Natural killer cell (primary cell): ENCODE measurements at places on chromosomes 11 and 22. TPM values are rescaled to one million over a fixed set of nuclear protein-coding genes. Genes with fewer than 3 reads are reported as not detected.

Gene CFAP300
- total RNA-seq, result not detected

Gene NAALAD2
- total RNA-seq, result not detected

Gene TIGD3
- 1.2 TPM for total RNA-seq

Gene IRAG1
- not detected for total RNA-seq

Gene ALDH3B2
- total RNA-seq, result not detected

Gene MPPED2
- 0.99 TPM for total RNA-seq

Gene NCAPH2
- total RNA-seq, result 106 TPM

Gene OR5AN1
- total RNA-seq, result not detected

Gene MPZL3
- total RNA-seq, result 7.5 TPM

Gene IFITM10
- 6.5 TPM for total RNA-seq

Gene SYT7
- total RNA-seq, result 0.07 TPM

Gene LRRC32
- total RNA-seq, result 0.14 TPM

Gene SGSM1
- 13.9 TPM for total RNA-seq
